ENCODE measurements at places on chromosomes 7 and 10.

- DNase-seq, result no peak
Measured at GRCh38 chr10:131847241-131847783, 53.5 kb upstream of the PPP2R2D start.

DNA sequence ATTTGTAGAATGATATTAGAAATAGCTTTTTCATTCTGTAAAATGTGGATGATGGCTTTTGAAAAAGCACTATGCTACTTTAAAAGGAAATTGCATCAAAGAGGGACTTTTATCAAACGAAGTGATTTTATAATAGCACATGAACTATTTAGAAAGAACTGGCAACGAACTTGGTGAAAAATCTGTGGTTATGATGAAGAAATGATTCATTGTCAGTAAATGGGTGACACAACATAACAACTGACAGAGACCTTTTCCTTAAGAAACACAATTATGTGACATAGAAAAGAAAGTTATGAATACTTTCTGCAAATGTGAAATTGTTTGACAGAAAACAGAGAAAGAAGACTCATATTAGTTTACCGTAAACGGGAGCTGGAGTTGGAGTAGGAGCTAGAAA is 60.7 kb upstream of the LAMB4 start:
- no peak for DNase-seq

- no peak for DNase-seq
Measured at GRCh38 chr10:2989292-2989947, 77.9 kb upstream of the PFKP start.

DNA sequence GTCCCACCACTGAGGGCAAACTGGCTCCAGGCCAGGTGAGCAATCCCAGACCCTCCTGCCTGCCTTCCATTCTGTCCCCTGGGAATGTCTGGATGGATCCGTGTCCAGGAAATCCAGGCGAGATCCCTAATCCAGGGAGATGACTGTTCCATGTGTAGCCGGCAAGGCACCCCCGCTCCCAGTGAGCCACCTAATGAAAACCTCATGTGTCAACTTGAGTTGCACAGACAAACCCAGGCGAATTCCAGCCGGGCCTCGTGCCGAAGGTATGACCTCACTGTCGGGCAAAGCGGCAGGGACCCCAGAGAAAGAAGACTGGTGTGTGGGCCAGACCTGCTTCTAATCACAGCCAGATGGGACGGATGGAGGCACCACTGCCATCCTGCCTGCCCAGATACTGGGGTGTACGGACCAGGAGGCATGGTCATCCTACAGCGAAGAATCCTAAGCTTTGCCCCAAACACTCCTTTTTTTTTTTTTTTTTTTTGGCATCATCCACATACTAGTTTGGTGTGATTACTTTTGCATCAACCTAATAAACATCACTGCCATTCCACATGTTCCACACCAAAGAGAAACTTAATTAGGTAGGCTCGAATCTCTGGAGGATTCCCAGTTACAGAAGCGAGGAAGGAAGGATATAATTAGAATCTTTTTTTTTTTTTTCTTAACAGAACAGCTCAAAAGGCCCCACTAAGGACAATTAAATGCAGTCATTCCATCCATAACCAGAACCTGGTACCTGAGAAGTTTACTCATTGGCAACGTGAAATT is 313.1 kb downstream of the CALN1 start:
- no peak for DNase-seq

GRCh38 chr10:78524342-78524741 is 490.7 kb downstream of the RPS24 start:
- no peak for DNase-seq

DNA sequence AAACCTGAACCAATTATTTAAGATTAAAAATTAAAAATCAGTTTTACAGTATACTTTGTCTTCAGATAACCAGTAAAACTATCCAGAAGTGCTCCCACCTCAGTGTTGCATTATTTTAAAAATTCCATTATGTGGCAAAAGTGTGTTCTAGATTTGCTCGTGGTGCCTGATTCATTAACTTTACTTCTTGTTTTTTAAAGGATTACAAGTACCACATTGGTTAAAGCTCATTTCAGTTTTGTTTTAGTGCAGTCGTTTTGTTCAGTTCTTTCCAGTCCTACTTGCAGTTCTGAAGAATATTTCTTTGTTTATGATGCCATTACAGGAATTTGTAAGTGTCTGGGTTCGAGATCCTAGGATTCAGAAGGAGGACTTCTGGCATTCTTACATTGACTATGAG is 69.0 kb downstream of the SNX10 start:
- no peak for DNase-seq

DNA sequence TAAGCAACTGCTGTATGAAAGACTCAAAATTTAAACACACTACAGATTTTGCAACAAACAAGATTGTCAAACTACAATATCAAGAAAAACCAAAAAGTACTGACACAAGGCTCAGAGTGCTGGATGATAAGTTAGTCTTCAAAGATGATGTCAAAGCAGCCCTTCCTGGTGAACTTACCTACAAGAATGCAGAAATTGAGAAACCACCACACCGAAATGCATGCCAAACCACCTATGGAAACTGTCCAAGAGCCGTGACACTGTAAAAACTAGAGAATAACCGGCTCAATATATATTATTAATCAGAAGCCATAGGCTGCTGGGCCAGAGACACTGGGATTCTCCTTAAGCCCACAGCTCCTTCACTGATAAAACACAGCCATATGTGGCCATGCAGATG is 25.3 kb downstream of the DENND11 start:
- no peak for DNase-seq

- DNase-seq, result no peak
Measured at GRCh38 chr10:81820418-81820817, 54.6 kb upstream of the NRG3 start.

DNA sequence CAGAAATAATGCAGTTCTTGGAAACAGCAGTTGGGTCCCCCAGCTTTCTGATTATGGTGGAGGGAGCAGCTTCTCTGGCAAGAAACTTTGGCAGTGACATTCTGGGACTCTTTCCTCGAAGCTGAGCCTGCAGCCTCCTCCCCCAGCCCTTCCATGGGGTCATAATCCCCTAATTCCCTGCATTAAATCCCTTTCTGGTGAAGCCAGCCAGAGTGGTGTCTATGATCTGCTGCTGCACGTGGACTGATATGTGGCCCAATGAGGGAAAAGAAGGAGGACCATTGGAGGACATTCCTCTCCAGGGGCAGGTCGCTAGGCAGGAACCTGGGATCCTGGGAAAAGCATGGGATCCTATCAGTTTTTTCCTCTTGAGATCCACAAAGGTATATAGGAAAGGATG is 470.5 kb downstream of the RPS24 start:
- DNase-seq, result no peak

GRCh38 chr7:145779140-145779539 is 337.5 kb upstream of the CNTNAP2 start:
- DNase-seq, result no peak

GRCh38 chr7:130150587-130150986 is 54.6 kb downstream of the TMEM209 start:
- DNase-seq, result no peak

DNA sequence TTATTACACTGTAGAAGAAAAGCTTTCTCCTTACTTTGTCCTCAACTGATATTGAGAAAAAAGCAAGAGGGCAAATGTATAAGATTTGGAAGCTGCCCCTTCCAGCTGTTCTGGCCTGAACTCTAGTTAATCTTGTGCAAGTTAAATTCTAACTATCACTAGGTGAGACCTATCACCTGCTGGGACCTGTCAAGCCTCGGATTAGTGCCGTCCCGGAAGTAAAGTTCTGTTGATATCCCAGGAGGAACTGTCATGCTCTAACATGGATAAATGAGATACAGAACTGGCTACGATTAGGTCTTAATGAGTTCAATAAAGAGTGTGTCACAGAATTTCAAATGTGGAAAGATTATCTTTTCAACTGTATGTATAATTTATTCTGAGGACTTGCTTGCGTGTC is 1.2 kb upstream of the BPGM start:
- DNase-seq, result no peak

- no peak for DNase-seq
Measured at GRCh38 chr10:110221044-110221720, 13.8 kb downstream of the MXI1 start.

DNA sequence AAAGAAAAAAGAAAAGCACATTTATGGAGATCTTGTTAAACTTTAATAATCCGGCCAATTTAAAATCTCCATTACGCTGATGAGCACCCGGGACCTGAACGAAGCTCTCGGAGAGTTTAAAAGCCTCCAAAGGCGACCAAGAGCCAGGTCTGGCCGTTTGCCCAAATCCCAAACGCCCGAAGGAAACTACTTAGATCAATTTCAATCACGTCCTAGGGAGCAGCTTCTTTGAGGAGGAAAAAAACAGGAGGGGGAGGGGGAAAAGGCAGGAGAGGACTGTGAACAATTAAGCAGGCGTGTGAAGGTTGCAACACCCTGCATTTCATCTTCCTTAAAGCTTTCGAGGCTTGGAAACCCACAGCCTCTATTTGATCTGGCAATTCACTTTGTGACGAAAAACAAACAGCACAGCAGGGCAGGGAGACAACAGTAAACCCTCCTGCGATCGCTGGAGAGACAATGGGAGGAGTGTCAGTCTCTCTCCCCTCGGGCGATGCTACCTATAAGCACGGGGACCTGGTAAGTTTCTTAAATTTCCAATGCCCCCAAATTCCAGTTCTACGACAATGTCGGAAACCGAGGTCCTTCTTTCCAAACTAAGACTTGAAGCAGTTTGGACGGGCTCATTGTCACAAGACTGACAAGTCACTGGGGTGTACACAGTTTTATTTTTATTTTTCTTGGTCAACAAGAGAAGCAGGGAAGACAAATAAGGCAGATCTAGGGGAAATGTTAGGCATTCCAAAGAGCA is 1.2 kb downstream of the KLF6 start:
- DNase-seq, result peak; percentile 81

GRCh38 chr10:1538121-1538520 is 199.2 kb downstream of the ADARB2 start:
- DNase-seq, result no peak

DNA sequence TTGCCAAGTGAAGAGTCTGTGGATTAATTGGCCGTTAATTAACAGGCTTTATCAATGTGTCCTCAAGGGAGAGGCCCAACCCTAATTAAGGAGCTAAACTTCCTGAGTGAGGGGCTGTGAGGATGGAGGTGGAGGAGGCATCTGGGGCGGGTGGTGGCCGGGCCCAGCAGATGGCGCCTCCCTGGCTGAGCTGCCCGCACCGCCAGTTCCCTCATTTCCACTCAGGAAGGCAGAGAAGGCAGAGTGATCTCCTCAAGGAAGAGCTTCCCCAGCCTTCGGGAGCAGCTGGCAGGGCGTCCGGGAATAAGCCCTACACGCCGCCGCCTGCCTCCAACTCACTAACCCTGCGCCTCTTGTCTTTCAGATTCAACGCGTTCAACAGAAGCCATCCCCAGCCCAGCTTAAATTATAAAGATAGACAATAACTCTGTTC is 112.2 kb downstream of the CYTH3 start:
- no peak for DNase-seq

DNA sequence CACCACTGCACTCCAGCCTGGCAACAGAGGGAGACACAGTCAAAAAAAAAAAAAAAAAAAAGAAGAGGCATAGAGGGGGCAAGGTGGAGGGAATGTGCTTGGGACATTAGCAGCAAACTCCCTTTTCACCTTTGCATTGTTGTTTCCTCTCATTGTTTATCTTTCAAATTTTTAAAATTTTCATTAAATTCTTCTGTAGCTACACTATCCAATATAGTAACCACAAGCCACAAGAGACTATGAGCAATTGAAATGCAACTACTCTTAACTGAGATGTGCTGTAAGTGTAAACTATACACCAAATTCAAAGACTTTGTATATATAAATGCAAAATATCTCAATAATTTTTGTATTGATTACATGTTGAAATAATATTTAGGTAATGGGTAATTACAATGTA is 43.4 kb downstream of the EBLN1 start:
- no peak for DNase-seq

GRCh38 chr10:24616536-24616935 is 107.2 kb downstream of the ARHGAP21 start:
- DNase-seq, result no peak

- DNase-seq, result peak; percentile 44
Measured at GRCh38 chr7:136685501-136686173, 182.8 kb upstream of the CHRM2 start.

DNA sequence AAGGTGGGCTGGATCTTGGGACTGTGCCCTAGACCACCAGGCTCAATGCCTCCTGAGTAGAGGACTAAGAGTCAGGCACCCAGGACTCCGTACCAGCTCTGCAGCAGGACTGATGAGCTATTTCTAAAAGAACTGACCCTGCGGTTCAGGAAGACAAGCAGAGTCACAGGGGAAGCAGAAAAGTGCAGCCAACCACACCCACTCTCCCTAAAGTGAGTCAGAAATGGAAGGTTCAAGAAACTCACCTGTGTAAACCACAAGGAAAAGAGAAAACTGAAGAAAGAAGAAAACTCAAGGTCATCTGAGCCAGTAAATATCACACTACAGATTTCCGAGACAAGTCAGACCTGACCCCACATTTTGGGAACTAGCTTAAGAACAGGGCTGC is 2.5 kb downstream of the PARP12 start:
- DNase-seq, result no peak

DNA sequence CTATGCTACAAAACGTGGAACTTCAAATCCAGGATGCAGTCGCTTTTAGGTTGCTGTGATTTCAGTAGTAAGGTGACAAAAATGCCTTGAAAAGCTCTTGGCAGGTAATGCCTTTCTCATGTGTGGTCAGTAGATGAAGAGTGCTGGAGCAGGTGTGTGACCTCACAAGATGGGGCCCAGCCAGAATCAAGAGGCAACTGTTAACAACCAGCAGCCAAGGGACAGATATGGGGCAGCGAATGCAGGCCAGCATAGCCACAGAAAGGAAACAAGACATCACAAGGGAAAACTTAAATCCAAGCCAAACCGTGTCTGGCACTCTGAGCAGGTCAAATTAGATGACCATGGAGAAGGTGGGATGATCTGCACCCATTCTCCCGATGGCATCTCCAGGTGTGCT is 12.3 kb downstream of the HUS1 start:
- no peak for DNase-seq

- no peak for DNase-seq
Measured at GRCh38 chr7:42020061-42020460, 216.9 kb downstream of the GLI3 start.

- no peak for DNase-seq
Measured at GRCh38 chr7:106611911-106612310, 49.0 kb downstream of the CCDC71L start.

DNA sequence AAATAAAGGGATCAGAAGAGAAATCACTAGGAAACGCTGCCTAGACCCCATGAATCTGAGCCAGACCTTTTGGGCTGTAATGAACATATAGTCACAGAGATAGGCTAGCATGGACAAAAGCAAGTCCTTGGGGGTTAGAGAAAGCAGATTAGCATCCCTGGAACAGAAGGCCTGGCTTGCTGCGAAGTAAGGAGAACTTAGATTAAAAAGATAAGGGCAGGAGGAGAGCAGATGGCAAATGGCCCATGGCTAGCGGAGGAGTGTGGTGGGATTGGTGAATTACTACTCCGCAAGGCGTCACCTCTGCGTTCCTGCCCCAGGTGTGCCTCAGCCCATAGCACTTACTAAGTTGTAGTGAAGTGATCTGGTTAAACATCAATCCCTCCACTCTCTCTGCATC is 92.3 kb upstream of the ZNF438 start:
- DNase-seq, result no peak

Measured in NCI-H1092 treated with DMSO at 0.1 percent for 48 hours (cell line).